Dermis microvascular lymphatic vessel endothelial cell (primary cell): ENCODE measurements at places on chromosomes 5 and 9. TPM values are rescaled to one million over a fixed set of nuclear protein-coding genes. Genes with fewer than 3 reads are reported as not detected.

DNA sequence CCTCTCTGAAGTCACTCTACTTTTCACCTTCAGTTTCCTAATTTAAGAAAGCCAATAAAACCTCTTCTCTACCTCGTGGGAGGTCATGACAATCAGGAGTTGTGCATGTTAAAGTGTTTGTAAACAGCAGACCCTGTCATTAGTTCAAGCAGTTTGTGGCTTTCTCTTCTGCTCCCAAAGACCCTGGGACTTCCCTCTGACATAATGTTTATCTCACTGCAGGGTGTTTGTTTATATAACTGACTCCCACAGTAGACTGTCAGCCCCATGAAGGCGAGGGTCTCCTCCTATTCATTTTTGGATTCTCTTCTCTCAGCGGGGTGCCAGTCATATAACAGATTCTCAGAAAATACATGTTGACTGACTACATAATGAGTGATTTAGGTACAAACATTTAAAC, 360.0 kb upstream of the ZNF462 start:
- no peak for DNase-seq

DNA sequence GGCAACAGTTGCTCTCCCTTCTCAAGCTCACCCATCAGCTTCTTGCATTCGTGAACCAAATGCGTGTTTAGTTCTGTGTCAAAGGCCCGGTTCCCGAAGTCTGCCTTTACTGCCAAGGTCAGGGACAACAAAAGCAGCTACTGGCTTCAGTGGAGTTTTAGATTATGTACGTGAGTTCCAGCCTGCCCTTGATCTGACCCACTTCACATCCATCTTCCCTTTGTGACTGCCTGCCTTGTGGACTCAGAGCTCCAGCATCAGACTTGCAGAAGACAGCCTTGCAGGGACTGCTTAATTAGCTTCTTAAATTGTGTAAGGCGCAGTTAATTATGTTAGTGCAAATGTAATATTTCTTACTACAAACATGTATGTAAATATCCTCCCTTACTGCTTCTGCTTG, 774.7 kb upstream of the EDIL3 start:
- DNase-seq, result no peak

- no peak for DNase-seq
These were observed 224.8 kb upstream of the WWC1 start for GRCh38 chr5:168066536-168067208.

Gene PHYHD1
- total RNA-seq, result 0.26 TPM in 1 of 2 replicates, not detected in the other

DNA sequence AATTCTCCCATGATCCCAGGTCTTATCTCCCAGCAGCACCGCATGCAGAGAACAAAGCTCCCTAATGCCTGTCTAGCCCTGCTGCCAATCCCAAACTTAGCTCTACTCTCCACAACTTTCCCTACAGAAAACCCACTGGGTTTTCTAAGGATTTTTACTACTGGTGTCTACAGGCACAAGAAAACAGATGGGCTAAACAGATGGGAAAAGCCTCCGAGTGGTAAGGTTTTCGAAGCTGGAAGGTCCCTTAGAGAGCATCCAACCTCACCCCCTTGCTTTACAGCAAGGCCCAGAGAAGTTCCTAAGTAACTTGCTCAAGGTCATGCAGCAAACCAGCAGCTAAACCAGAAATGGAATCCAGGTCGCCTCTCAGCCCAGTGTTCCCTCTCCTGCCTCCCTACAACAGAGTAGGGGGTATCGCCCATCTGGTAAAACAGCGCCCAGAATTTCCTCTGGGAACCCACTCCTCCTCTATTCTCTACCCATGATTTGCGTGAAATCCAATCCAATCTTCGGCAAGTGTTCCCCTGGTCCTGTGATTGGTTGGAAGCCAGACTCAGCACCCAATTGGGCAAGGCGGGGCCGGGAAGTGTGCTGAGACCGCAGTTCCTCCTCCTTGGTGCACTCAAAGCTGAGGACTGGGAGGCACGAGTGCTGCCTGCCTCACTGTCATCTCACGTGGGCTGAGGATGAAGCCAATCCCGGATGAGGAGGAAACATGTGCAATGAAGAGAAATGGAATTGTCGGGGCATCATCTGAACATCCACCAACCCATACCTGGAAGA, 20.8 kb downstream of the CPLX2 start:
- DNase-seq, result no peak

DNA sequence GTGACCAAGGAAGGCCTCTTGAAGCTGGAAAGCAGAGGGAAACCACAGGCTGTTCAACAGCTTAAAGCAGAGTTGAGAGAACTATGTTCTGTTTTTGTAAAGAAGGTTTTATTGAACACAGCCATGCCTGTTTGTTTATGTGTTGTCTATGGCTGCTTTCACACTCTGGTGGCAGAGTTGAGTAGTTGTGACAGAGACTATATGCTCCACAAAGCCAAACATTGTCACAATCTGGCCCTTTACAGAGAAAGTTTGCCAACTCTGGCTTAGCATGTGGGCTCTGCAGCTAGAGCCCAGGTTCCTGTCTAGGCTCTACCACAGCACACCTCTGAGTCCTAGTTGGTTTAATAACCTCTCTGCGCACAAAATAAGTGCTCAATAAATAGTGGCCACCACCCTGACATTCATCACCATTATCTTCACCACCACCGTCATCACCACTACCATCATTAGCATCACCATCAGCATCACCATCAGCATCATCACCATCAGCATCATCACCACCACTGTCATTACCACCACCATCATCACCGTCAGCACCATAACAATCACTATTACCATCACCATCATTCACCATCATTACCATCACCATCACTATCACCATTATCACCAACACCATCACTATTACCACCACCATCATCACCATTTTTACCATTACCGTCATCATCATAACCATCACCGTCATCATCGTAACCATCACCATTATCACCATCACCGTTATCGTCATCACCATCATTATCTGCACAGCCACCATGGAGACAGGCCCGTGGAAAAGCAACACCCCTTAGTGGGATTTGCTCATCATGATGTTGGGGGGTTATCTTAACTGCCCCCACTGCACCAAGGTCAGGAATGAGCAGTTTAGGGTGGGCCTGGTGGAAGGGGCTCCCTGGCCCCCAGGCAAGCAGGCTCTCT, 18.3 kb downstream of the AKNA start:
- no peak for DNase-seq

- DNase-seq, result no peak
These were observed 13.4 kb downstream of the AK8 start for GRCh38 chr9:132864691-132865090.

DNA sequence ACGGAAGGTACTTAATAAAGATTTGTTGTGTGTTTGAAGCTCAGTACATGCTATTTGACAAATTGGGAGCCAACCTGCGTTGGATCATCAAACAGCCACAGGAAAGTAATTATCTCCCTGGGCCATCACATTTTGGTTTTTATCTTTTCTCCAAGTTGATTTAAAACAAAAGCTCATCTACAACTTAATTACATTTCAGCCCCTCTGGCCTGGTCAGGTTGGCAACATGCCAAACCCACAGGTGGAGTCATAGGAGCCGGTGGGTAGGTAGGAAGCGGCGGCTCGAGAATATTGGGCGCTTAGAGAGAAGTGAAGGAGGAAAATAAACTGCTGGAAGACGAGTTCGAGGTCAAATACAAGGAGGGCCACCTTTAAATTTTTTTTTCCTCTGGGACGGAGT, 64.9 kb upstream of the FANCC start:
- no peak for DNase-seq

GRCh38 chr9:137670391-137671195, 51.8 kb downstream of the EHMT1 start:
- DNase-seq, result no peak

GRCh38 chr9:109193974-109194556, 27.0 kb upstream of the FRRS1L start:
- DNase-seq, result no peak
